T-helper 2 cell (primary cell): ENCODE measurements at places on chromosomes 12 and 14.

DNA sequence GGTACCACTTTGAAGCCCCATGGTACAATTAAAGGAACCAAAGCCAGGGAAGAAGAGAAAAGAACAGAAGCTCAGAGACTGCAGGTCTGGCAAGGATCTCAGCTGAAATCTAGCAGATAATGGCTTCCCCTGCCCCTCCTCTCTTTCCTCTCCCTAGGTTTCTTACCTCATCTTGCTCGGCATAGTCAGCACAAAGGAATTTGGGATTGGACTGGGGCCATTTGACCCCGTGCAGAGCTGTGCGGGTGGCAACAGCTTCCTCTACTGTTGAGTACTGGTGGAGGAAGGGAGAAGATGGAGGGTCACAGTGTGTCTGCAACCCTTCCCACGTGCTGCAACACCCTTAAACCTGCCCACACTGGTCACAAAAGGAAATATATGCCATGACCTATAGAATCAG, 4.7 kb upstream of the CDH24 start:
- no peak for DNase-seq

DNA sequence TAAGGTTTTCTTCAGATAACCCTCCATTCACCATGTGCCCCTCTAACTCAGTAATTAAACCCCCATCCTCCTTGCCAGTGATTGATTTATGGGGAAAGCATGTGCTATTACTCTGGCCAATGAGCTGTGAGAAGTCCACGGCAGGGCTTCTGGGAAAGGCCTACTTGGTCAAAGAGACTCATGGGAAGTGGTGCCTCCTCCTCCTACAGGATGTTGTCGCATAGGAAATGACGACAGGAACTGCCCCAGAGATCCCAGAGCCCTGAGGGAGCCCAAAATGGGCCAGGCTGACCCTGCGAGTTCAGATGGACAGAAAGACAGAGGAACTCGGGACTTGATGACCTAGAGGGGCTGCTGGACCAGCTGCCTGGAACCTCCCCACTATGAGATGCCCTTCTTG, 938.1 kb upstream of the TMEM132C start:
- DNase-seq = no peak

GRCh38 chr14:96408608-96409007, 16.7 kb downstream of the AK7 start:
- DNase-seq = no peak

DNA sequence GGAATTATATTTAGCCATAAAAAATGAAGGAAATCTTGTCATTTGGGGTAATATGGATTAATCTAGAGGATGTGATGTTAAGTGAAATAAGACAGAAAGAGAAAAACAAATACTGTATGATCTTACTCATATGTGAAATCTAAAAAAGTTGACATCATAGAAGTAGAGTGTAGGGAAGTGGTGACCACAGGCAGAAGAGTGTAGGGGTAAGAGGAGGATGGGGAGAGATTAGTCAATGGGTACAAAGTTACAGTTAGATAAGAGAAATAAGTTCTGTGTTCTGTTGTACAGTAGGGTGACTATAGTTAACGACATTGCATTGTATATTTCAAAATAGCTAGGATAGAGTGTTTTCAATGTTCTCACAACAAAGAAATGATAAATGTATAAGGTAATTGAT, 87.0 kb downstream of the TSHR start:
- no peak for DNase-seq

DNA sequence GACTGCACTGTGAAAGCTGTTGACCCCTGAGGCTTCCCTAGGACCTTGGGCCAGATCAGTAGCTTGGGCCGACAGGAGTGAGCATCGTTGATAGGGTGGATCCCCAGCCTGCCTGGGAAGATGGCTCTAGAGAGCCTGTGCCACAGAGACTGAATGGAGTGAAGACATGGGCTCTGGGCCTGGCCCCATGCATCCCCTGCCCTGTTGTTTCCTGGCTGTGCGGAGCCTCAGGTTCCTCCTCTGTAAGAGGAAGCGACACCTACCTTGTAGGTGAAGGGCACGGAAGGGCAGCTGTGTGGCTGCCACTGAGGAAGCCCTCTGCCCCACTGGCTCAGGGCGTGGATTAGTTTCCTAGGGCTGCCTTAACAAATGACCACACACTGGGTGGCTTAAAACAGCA, 23.9 kb downstream of the PLEKHG3 start:
- DNase-seq = no peak

DNA sequence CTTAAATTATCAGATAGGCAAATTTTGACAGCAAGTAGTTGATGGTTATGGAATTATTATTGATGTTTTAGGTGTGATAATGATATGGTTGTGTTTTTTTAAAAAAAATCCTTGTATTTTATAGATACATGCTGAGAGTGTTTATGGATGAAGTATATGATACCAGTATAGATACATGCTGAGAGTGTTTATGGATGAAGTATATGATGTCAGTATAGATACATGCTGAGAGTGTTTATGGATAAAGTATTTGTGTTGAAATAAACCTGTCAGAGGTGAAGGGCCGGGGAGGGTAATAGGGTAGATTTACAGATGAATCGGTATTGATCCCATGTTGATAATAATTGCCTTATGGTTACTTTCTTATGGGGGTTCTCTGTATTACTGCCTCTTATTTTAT, 6.0 kb upstream of the RFX4 start:
- DNase-seq = no peak

GRCh38 chr14:75299576-75299975, 20.9 kb downstream of the FOS start:
- no peak for DNase-seq

DNA sequence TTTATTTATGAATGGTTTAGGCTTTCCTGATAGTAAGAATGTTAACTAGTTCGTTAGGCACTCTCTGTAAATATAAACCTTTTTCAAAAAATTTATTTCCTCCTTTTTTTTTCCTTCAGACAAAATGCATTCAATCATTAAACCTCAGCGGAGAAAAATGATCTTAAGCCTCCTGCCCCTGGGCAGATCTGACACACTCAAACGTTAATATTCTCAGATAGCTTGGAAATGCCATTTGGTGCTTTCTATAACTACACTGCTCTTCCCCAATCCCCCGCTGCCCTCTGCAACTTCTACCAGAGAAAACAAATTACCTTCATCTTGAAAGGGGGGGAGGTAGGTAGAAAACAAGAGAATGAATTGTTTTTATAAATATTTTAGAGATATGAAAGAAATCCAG, 521.2 kb downstream of the MED13L start:
- no peak for DNase-seq

GRCh38 chr12:105843561-105843960, 295.2 kb downstream of the NUAK1 start:
- no peak for DNase-seq

- no peak for DNase-seq
Observed at GRCh38 chr12:26461776-26462175, 266.4 kb downstream of the SSPN start.

DNA sequence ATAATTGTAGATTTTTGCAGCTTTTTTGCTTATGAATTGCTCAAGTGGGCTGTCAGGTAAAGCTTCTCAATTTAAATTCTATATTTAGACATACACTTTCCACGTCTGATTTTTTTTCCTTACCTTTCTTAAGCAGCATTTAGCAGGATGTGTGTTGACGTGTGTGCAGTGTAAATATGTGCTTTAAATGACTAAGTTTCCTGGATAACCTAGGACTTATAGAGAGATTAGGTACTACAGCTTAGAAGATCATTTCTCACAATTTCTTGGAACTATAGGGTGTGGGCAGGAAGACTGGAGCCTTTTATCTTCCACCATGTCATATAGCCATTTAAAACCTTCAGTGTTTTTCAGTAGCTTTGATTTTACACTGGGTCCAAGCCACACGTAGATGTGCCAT, 263.5 kb downstream of the NOVA1 start:
- DNase-seq = no peak

DNA sequence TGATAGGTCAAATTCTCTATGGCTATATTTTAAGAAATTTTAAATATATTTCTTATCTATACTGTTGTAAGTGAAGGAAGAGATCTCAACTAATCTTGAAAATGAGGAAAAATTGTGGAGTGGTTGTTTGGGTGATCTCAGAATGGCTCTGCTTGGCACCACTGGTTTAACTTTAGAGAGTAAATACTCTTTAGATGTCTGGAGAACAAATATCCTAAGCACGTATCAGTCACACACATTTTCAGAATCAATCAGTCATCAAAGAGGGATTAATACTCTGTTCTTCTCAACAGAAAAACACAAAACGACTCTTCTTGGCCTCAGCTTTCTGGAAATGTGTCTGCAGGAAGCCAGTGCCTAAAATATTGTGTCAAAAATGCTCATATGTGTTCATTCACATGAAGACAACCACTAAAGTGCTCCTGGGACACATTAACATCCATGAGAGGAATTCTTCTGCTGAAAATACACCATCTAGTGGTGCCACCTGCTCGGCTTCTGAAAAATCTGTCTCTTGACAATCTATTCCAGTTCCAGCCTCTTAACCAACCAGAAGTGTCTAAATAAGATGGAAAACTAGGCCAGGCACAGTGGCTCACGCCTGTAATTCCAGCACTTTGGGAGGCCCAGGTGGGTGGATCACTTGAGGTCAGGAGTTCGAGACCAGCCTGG, 81.1 kb upstream of the CCDC198 start:
- DNase-seq = no peak

DNA sequence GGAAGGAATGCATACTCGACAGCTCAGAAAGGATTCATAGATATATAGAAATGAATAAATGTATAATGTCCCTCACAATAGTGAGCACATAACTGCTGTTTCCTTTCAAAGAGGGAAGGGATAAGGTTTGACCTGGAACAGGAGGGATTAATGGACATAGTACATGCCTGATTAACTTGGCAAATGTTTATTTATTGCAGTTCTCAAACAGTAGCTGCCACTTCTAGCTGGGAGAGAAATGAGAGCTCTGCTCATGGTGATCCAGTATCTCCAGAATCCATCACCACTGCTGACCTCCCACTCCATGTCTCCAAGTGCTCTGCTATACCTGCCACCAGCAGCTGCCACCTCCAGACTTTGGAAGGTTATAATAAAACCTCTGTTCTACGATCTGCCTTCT, 108.1 kb downstream of the LRIG3 start:
- no peak for DNase-seq

DNA sequence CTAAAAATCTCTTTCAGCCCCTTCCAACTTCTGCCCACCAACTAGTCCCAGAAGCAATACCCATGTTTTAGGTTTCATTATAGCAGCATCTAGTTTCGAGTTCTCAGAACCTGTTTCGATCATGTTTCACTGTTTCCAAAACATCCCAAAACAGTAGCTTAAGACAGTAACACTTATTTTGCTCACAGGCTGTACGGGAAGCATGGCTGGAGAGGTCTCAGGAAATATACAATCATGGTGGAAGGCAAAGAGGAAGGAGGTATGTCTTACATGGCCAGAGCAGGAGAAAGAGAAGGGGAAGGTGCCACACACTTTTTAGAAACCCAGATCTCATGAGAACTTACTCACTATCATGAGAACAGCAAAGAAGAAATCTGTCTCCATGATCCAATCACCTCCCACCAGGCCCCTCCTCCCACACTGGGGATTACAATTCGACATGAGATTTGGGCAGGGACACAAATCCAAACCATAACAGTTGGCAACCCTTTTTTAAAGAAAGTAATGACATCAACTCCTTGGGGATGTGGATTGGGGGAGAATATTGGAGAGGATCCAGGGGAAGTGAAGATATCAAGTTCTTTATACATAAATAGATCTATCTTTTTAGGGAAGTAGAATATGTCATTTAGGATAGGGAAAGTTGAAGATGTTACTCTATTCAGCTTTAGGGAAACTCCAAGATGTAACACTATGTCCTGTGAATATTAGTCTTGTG, 269.9 kb upstream of the PLEKHG7 start:
- DNase-seq = no peak

DNA sequence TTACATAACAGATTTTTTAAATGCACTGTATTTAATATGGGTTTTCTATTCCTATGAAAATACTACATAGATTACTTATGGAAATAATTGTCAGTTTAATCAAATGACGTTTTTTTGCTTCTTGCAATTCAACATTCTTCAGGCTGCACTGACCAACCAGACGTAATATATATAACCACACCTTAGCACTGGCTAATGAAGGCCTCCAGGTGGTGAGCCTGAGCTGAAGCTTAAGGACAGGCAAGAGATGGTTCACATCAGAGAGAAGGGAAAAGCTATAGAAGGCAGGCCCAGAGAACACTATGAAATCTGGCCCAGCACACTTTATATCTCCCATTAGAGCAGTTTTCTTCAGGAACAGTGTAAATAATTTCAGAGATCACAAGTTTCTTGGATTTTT, 2.8 kb upstream of the MDGA2 start:
- DNase-seq = no peak

DNA sequence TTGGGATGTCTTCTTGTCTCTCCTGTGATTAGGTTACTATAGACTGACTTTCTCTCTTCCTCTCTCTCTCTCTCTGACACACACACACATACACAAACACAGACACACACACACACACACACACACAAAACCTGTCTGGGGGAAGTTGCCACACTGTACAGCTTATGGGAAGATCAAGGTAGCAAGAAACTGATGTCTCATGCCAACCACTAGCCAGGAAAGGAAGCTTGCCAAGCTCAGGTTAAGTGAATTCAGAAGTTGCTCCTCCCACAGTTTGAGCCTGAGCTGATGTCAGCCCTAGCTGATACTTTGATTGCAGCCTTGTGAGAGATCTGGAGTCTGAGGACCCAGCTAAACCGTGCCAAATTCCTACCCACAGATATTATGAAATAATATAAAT, 67.1 kb downstream of the PPFIA2 start:
- DNase-seq = no peak

DNA sequence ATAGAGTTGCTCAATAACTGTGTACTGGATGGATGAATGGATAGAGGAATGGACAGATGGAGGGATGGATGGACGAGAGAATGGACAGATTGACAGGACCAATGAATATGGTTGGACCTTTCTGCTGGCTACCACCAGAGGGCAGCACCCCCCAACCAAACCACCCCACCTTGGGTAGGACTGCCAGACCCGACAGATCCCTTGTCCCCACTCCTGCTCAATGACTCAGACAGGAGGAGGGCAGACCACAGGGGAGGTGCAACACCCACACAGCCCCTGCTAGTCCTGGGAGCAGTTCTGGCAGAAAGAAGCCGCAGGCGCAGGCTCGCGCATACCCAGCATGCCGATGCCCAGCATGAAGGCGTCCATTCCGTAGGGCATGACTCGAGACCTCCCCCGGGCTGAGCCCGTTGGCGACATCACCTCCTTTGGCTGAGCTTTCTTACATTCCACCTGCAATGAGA, 12.4 kb downstream of the MSI1 start:
- DNase-seq = peak; percentile 55
